Upper lobe of left lung (tissue), 6 donors: ENCODE measurements at places on chromosomes 3 and 15.
A peak's percentile ranks its signal among the peaks of the same experiment; 100 is the strongest.

- H3K4me1 ChIP-seq: no peaks in the 10 kb centered on the region
- no peak overlapping the region for H3K27ac ChIP-seq
- no peaks in the 10 kb centered on the region for H3K27me3 ChIP-seq
Measured at GRCh38 chr3:156317462-156318074, 197.2 kb downstream of the KCNAB1 start.

DNA sequence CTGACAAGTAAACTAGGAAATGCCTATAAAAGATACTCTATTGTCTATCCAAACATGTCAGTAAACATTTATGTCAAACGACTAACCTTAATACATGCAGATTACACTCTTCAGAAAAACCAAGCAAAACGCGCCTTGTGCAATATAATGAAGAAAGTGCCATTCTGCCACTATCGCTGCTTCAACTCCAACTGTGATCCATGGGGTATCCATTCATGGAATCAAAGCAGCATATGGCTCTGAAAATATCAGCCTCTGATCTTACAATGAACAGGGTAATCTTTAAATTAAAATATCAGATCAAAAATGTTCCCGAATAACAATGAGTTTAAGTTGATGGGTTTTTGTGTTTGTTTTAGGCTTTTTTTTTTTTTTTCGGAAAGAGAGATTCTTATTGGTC, 105.5 kb upstream of the SETMAR start:
- H3K4me3 ChIP-seq: no peak overlapping the region
- H3K27ac ChIP-seq: no peak overlapping the region
- no peak for DNase-seq
- H3K36me3 ChIP-seq: no peaks in the 10 kb centered on the region

GRCh38 chr3:131158434-131158833, 131.8 kb downstream of the NEK11 start:
- H3K27ac ChIP-seq: no peak overlapping the region
- no peaks in the 10 kb centered on the region for H3K27me3 ChIP-seq
- H3K4me1 ChIP-seq: no peaks in the 10 kb centered on the region
- no peak overlapping the region for H3K4me3 ChIP-seq
- DNase-seq: no peak

- no peak overlapping the region for H3K27ac ChIP-seq
- H3K27me3 ChIP-seq: no peaks in the 10 kb centered on the region
- DNase-seq: no peak
- no peak overlapping the region for H3K4me3 ChIP-seq
- no peaks in the 10 kb centered on the region for H3K4me1 ChIP-seq
- H3K36me3 ChIP-seq: no peaks in the 10 kb centered on the region
Measured at GRCh38 chr3:160150066-160150465, 75.2 kb upstream of the C3orf80 start.

GRCh38 chr15:45648521-45649200, 13.8 kb downstream of the SQOR start:
- H3K36me3 ChIP-seq: no peaks in the 10 kb centered on the region
- no peak for DNase-seq
- peak overlapping the region; percentile 60 for H3K27ac ChIP-seq
- H3K4me1 ChIP-seq: peaks cover 52% of the 10 kb centered on the region
- H3K27me3 ChIP-seq: no peaks in the 10 kb centered on the region
- H3K4me3 ChIP-seq: no peak overlapping the region

DNA sequence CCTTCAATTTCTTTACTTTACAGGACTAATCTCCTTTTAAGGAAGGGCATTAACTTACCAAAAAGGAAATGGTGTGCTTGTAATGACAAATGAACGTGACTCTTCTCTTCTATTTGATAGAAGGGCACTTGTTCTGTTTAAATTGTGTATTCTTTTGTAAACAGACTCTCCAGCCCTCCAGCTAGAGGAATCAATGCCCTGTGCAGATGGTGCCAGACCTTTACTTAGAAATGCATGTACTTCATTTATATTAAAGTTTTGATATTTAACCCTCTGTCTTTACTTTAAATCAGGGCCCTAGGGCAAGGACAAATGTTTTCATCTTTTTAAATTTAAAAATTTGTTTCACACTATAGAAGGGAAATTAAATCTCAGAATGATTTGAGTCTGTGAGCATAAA, 355.1 kb downstream of the GBE1 start:
- no peak overlapping the region for H3K27ac ChIP-seq
- no peaks in the 10 kb centered on the region for H3K27me3 ChIP-seq
- no peak overlapping the region for H3K4me3 ChIP-seq
- H3K4me1 ChIP-seq: no peaks in the 10 kb centered on the region
- no peak for DNase-seq
- H3K36me3 ChIP-seq: no peaks in the 10 kb centered on the region

- peaks cover 4% of the 10 kb centered on the region for H3K27me3 ChIP-seq
- no peak overlapping the region for H3K4me3 ChIP-seq
- no peak for DNase-seq
- no peaks in the 10 kb centered on the region for H3K36me3 ChIP-seq
Measured at GRCh38 chr15:89482139-89482538, 14.2 kb downstream of the RHCG start.

DNA sequence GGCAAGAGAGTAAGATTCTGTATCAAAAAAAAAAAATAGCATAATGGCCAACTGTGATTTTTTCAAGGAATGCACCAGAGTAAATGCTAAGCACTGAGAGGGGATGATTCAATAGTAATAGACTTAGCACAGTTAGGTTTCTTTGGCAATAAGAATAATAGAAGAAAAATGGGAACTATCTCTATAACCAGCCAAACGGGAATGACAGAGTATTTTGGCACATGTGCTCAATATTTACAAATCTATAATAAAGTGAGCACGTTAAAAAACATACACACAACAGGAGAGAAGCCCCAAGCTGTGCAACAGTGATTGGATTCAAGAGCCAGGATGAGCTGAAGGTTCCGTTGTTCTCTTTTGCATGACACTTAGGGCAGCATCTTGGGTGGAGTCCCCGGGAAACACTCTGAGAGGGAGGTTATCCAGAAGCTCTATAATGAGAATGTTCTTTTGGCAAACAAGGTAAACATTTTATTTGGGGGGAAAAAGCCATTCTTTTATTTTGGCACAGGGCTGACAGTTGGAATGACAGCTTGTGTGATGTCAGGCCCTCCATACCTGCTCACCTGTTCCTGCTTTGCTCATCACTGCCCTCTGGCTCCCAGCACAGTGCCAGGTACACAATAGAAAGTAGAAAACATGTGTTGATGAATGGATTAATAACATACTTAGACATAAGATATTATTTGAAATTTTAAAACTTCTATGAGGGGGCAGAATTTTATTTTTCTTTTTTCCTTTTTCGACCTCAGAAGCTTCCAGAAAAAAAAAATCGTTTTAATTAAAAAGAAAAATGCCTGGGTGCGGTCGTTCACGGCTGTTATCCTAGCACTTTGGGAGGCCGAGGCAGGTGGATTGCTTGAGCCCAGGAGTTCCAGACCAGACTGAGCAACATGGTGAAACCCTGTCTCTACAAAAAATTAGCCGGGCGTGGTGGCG, 44.0 kb upstream of the MUC4 start:
- peaks cover 10% of the 10 kb centered on the region for H3K4me1 ChIP-seq
- H3K4me3 ChIP-seq: no peak overlapping the region
- no peaks in the 10 kb centered on the region for H3K36me3 ChIP-seq
- no peak overlapping the region for H3K27ac ChIP-seq
- H3K27me3 ChIP-seq: no peaks in the 10 kb centered on the region

- H3K4me1 ChIP-seq: peaks cover 51% of the 10 kb centered on the region
- no peaks in the 10 kb centered on the region for H3K36me3 ChIP-seq
- no peak for DNase-seq
- no peaks in the 10 kb centered on the region for H3K27me3 ChIP-seq
- H3K4me3 ChIP-seq: no peak overlapping the region
Measured at GRCh38 chr3:195181741-195182469, 89.1 kb downstream of the XXYLT1 start.

- H3K4me1 ChIP-seq: peaks cover 43% of the 10 kb centered on the region
- H3K27me3 ChIP-seq: peaks cover 18% of the 10 kb centered on the region
- no peaks in the 10 kb centered on the region for H3K36me3 ChIP-seq
- H3K27ac ChIP-seq: no peak within 1 kb of the TSS
Measured at GRCh38 chr15:40282869-40283614, at the start of gene ANKRD63. Gene ANKRD63, minus strand, starts transcription at chr15:40283064. Its CDS starts 478 bp downstream, at chr15:40282586.

DNA sequence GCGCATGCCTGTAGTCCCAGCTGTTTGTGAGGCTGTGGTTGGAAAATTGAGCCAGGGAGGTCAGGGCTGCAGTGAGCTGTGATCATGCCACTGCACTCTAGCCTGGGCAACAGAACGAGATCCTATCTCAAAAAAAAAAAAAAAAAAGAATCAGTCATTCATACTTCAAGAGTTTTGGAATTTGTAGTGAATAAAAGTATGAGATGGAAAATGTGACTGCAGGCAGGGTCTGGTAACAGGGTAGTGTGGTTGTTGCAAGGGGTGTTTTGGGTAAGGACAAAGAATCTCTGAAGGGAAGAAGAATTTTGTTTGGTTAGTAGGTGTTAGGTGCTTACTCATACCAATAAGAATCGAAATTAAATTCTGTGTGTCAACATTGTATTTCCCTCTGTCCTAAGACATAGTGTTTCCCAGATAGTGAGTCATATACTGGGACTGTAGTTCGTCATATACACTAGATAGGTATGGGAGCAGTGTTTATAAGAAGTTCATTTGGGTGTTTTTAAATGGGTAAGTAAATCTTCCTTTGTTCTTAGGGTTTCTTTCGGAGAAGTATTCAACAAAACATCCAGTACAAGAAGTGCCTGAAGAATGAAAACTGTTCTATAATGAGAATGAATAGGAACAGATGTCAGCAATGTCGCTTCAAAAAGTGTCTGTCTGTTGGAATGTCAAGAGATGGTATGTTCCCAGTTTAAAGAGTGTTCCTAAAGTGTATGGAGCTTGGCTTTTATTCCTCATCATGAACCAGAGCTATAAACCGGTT, 14.2 kb downstream of the NR1D2 start:
- DNase-seq: no peak
- no peaks in the 10 kb centered on the region for H3K36me3 ChIP-seq
- H3K4me1 ChIP-seq: no peaks in the 10 kb centered on the region

GRCh38 chr3:185693985-185694653, 108.0 kb downstream of the SENP2 start:
- peaks cover 3% of the 10 kb centered on the region for H3K36me3 ChIP-seq
- H3K4me1 ChIP-seq: no peaks in the 10 kb centered on the region
- H3K27ac ChIP-seq: no peak overlapping the region

GRCh38 chr3:186937017-186937875, 6.9 kb downstream of the ST6GAL1 start:
- peaks cover 33% of the 10 kb centered on the region for H3K4me1 ChIP-seq
- no peaks in the 10 kb centered on the region for H3K36me3 ChIP-seq
- DNase-seq: no peak
- H3K4me3 ChIP-seq: no peak overlapping the region

- peaks cover 21% of the 10 kb centered on the region for H3K4me1 ChIP-seq
- no peaks in the 10 kb centered on the region for H3K36me3 ChIP-seq
- H3K4me3 ChIP-seq: no peak overlapping the region
- H3K27me3 ChIP-seq: no peaks in the 10 kb centered on the region
- peak overlapping the region; percentile 1 for H3K27ac ChIP-seq
- no peak for DNase-seq
Measured at GRCh38 chr15:35665896-35666536, 120.1 kb upstream of the DPH6 start.

- H3K27ac ChIP-seq: no peak overlapping the region
- no peaks in the 10 kb centered on the region for H3K4me1 ChIP-seq
- no peak for DNase-seq
- H3K27me3 ChIP-seq: no peaks in the 10 kb centered on the region
Measured at GRCh38 chr15:34355241-34355640, 11.8 kb downstream of the LPCAT4 start.

- no peaks in the 10 kb centered on the region for H3K27me3 ChIP-seq
- H3K4me1 ChIP-seq: peaks cover 32% of the 10 kb centered on the region
- DNase-seq: no peak
- no peak overlapping the region for H3K4me3 ChIP-seq
- no peak overlapping the region for H3K27ac ChIP-seq
- peaks cover 38% of the 10 kb centered on the region for H3K36me3 ChIP-seq
Measured at GRCh38 chr3:50090984-50091383, 2.3 kb downstream of the RBM5 start.

DNA sequence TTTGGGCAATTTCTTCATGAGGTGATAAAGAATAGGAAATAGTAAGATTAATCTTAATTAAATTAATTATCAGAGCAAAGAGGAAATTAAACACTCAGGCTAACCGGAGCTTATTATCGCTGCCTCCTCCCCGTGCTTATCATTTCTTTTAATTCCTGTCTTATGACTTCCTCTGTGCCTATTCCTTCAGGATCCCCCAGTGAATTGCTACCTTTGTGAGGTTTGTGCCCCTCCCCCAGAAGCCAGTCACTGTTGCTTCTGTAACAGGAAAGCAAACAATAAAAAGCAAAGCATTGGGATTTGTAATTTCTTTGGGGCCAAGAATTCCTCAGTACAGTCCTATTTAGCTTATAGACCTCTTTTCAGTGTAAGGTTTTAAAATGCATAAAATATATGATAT, 164.5 kb downstream of the CADPS start:
- H3K36me3 ChIP-seq: no peaks in the 10 kb centered on the region
- H3K27me3 ChIP-seq: no peaks in the 10 kb centered on the region
- DNase-seq: no peak
- no peak overlapping the region for H3K4me3 ChIP-seq
- no peaks in the 10 kb centered on the region for H3K4me1 ChIP-seq
- H3K27ac ChIP-seq: no peak overlapping the region

- no peak for DNase-seq
- H3K4me1 ChIP-seq: no peaks in the 10 kb centered on the region
- no peaks in the 10 kb centered on the region for H3K27me3 ChIP-seq
Measured at GRCh38 chr3:174062923-174063322, 665.4 kb downstream of the NLGN1 start.

GRCh38 chr3:195893516-195893915, 14.8 kb downstream of the TNK2 start:
- no peaks in the 10 kb centered on the region for H3K27me3 ChIP-seq
- H3K36me3 ChIP-seq: no peaks in the 10 kb centered on the region
- no peak overlapping the region for H3K4me3 ChIP-seq
- H3K27ac ChIP-seq: peak overlapping the region; percentile 74
- H3K4me1 ChIP-seq: peaks cover 61% of the 10 kb centered on the region

- no peaks in the 10 kb centered on the region for H3K36me3 ChIP-seq
- no peaks in the 10 kb centered on the region for H3K27me3 ChIP-seq
- H3K27ac ChIP-seq: no peak overlapping the region
- DNase-seq: no peak
- H3K4me3 ChIP-seq: no peak overlapping the region
- H3K4me1 ChIP-seq: no peaks in the 10 kb centered on the region
Measured at GRCh38 chr15:43268111-43269105, 1.7 kb upstream of the TGM5 start.

DNA sequence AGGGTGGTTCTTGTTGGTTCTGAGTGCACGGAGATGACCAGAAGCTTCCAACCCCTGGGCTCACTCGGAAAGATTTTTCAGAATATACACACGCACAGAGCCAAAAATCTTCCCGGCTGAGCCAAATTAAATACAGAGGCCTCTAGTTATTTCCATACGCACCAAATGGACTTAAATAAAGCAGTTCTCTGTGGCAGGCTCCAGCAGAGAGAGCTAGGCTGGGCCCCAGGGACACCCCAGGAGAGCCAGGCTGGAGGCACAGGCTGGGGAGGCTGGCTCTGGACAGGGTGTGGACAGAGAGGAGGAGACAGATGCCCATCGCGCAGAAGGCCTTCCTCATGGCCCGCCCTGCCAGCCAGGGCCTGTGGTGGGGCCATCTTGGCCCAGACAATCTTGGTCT, 115.9 kb downstream of the IQSEC1 start:
- no peak overlapping the region for H3K4me3 ChIP-seq
- H3K4me1 ChIP-seq: peaks cover 59% of the 10 kb centered on the region
- no peak overlapping the region for H3K27ac ChIP-seq
- no peak for DNase-seq
- no peaks in the 10 kb centered on the region for H3K36me3 ChIP-seq
- no peaks in the 10 kb centered on the region for H3K27me3 ChIP-seq
